ENCODE measurements at places on chromosomes 5 and 9.

DNA sequence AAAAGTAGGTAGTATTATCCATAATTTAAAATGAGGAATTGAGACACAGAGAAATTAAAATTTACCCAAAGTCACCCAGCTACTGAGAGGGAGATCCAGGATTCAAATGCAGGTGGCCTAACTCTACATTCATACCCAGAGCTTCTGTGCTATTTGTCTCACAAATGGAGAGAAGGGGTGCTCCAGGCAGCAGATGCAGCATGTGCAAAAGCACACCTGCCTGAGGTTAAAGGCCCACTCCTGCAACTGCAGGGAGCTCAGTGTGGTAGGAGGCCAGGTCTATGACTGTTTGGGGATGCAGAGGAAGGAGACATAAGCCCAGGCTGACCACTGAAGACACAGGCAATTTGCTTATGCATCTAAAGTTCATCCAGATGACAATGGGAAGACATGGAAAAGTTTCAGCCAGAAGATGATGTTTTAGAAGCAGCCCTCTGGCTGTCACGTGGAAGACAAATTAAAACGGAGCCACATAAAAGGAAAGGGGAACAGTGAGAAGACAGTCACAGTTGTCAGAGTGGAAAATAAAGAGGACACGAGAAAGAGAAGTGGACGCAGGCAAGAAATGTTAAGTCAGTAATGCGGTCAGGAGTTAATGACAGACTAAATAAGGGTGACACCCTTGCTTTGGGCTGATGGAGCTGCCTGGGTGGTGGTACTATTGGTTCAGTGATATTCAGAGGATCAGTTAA, 214.7 kb downstream of the EBF1 start:
- H3K27me3 ChIP-seq, result no peaks in the 10 kb centered on the region
- DNase-seq, result no peak
- H3K4me1 ChIP-seq, result peaks cover 11% of the 10 kb centered on the region
- H3K36me3 ChIP-seq, result no peaks in the 10 kb centered on the region

GRCh38 chr9:3962971-3963642, 336.8 kb downstream of the GLIS3 start:
- H3K27ac ChIP-seq, result no peak overlapping the region
- no peaks in the 10 kb centered on the region for H3K27me3 ChIP-seq
- peak; percentile 52 for DNase-seq
- no peak overlapping the region for H3K4me3 ChIP-seq
- no peaks in the 10 kb centered on the region for H3K4me1 ChIP-seq

- no peaks in the 10 kb centered on the region for H3K27me3 ChIP-seq
- H3K27ac ChIP-seq, result no peak overlapping the region
- peak; percentile 76 for DNase-seq
- H3K4me1 ChIP-seq, result no peaks in the 10 kb centered on the region
- H3K4me3 ChIP-seq, result no peak overlapping the region
Measured at GRCh38 chr5:181187500-181188213, 17.3 kb downstream of the TRIM7 start.

DNA sequence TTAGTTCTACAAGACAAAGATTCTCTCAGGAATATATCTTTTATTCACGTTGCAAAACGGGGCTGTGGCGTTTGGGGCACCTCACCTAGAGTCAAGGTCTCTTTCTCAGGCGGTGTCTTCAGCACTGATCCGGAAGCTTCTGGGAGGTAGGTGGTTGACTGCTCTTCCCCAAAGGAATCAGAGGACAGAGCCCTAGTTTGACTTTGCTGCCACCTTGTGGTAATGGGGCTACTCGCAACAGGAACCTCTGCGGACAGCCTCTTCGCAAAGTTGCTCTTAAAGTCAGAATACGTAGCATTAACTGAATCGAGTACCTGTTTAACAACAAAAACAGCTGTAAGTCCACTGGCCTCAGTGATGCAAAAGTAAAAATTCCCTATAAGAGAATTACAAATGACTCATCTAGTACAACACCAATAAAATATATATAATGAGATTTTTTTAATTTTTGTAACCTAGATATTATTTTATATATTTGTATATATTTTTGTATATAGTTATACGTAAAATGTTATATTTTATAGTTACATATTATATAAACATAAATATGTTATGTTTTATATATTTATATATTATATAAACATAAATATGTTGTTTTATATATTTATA, 13.3 kb upstream of the GPX8 start:
- H3K4me1 ChIP-seq, result no peaks in the 10 kb centered on the region
- H3K36me3 ChIP-seq, result no peaks in the 10 kb centered on the region
- H3K27me3 ChIP-seq, result no peaks in the 10 kb centered on the region
- H3K4me3 ChIP-seq, result no peak overlapping the region
- no peak overlapping the region for H3K27ac ChIP-seq

- no peak overlapping the region for H3K4me3 ChIP-seq
- H3K27me3 ChIP-seq, result no peaks in the 10 kb centered on the region
- DNase-seq, result no peak
- no peaks in the 10 kb centered on the region for H3K36me3 ChIP-seq
- H3K4me1 ChIP-seq, result no peaks in the 10 kb centered on the region
Measured at GRCh38 chr5:156528673-156529072, 201.7 kb downstream of the SGCD start.

GRCh38 chr9:105932276-105932675, 237.9 kb downstream of the TMEM38B start:
- no peak for DNase-seq
- no peak overlapping the region for H3K4me3 ChIP-seq
- H3K4me1 ChIP-seq, result no peaks in the 10 kb centered on the region
- H3K27ac ChIP-seq, result no peak overlapping the region

- H3K27me3 ChIP-seq, result no peaks in the 10 kb centered on the region
- H3K36me3 ChIP-seq, result no peaks in the 10 kb centered on the region
- no peak overlapping the region for H3K4me3 ChIP-seq
- DNase-seq, result no peak
Measured at GRCh38 chr5:154209591-154210081, 19.1 kb downstream of the GALNT10 start.

- H3K36me3 ChIP-seq, result no peaks in the 10 kb centered on the region
- no peaks in the 10 kb centered on the region for H3K4me1 ChIP-seq
- DNase-seq, result no peak
- H3K27ac ChIP-seq, result no peak overlapping the region
Measured at GRCh38 chr5:150527038-150527437, 19.1 kb downstream of the NDST1 start.

DNA sequence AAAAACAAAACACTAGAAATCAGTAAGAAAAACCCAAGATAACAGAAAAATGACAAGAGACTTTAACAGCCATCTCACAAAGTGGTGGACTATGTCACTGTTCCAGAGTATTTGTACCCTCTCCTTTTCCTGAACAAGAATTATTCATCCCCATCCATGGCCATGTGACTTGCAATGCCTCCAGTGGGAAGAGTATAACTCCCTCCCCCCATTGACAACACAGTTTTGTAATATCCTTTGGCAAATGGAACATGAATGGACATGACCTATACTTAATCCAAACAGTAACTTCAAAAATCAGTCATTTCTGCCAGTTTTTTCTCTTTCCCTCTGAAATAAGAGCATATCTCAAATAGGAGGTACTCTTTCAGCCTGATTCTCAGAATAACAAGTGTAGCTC, 33.9 kb downstream of the PTBP3 start:
- DNase-seq, result no peak
- H3K36me3 ChIP-seq, result no peaks in the 10 kb centered on the region
- H3K4me3 ChIP-seq, result no peak overlapping the region
- H3K4me1 ChIP-seq, result no peaks in the 10 kb centered on the region

DNA sequence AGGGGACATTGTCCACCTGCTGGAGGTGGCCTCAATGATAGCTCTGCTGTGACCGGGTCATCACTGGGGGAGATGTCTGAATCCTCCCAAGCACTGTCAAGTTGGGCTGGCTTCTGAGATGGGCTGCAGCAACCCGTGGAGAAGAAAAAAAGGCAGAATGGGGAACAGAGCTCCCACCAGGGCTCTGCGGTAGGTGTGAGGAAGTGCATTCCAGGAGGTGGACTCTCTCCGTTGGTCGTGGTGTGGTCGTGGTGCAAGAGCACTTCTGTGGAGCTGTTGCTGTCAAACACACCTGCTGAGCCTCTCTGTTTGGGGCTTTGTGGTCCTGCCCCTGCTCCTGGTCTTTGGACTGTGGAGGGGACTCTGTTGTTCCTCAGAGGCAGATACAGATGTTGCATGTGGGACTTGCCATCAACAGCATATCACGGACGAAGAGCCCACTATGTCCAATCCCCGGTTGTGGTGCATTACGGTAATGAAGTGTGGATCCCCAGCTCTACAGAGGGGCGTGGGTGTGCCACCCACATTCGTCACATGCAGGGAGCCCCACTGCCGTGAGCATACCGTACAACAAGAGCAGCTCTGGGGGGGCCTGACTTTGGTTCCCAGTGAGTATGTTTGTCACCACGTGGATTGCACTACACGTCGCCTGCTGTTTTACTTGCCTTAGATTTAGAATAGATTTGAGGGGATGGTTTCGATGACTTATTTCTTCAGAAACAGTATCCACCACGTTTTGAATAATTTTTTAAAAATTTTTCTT, 36.0 kb upstream of the PITX1 start:
- no peaks in the 10 kb centered on the region for H3K27me3 ChIP-seq
- DNase-seq, result no peak
- no peaks in the 10 kb centered on the region for H3K36me3 ChIP-seq
- no peak overlapping the region for H3K4me3 ChIP-seq
- H3K27ac ChIP-seq, result no peak overlapping the region

DNA sequence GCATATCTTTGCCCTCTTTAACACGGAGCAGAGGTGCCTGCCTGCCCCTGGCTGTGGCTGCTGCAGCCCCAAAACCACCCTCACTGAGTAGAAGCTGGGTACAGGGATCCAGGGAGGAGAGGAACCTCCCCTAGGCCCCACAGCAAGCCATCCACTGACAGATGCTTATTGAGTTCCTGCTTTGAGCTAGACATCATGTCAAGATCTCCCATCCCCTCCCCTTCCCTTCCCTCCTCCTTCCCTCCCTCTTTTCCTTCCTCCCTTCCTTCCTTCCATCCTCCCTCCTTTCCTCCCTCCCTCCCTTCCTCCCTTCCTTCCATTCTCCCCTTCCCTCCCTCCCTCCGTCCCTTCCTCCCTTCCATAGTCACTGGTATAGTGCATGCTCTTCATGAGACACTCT, 29.3 kb downstream of the GOLGA2 start:
- H3K4me1 ChIP-seq, result no peaks in the 10 kb centered on the region
- H3K4me3 ChIP-seq, result no peak overlapping the region
- no peak for DNase-seq
- no peaks in the 10 kb centered on the region for H3K36me3 ChIP-seq
- no peaks in the 10 kb centered on the region for H3K27me3 ChIP-seq

- H3K4me1 ChIP-seq, result no peaks in the 10 kb centered on the region
- no peaks in the 10 kb centered on the region for H3K27me3 ChIP-seq
- no peak overlapping the region for H3K27ac ChIP-seq
- H3K36me3 ChIP-seq, result no peaks in the 10 kb centered on the region
Measured at GRCh38 chr9:132730054-132731033, 60.1 kb downstream of the GTF3C4 start.

- no peaks in the 10 kb centered on the region for H3K27me3 ChIP-seq
- H3K27ac ChIP-seq, result no peak overlapping the region
- no peak overlapping the region for H3K4me3 ChIP-seq
- no peaks in the 10 kb centered on the region for H3K36me3 ChIP-seq
Measured at GRCh38 chr5:153508700-153509099, 18.2 kb downstream of the GRIA1 start.

- peak; percentile 26 for DNase-seq
- H3K27ac ChIP-seq, result no peak overlapping the region
- H3K27me3 ChIP-seq, result no peaks in the 10 kb centered on the region
Measured at GRCh38 chr9:133490865-133491655, 12.2 kb upstream of the SLC2A6 start.

- DNase-seq, result no peak
- H3K4me1 ChIP-seq, result no peaks in the 10 kb centered on the region
- no peak overlapping the region for H3K27ac ChIP-seq
- no peaks in the 10 kb centered on the region for H3K36me3 ChIP-seq
- no peak overlapping the region for H3K4me3 ChIP-seq
Measured at GRCh38 chr5:167792514-167792913, 498.9 kb upstream of the WWC1 start.

GRCh38 chr5:176535664-176536131, 1.5 kb downstream of the RNF44 start:
- no peaks in the 10 kb centered on the region for H3K4me1 ChIP-seq
- no peak for DNase-seq
- H3K4me3 ChIP-seq, result peak overlapping the region; percentile 89
- H3K27me3 ChIP-seq, result no peaks in the 10 kb centered on the region

DNA sequence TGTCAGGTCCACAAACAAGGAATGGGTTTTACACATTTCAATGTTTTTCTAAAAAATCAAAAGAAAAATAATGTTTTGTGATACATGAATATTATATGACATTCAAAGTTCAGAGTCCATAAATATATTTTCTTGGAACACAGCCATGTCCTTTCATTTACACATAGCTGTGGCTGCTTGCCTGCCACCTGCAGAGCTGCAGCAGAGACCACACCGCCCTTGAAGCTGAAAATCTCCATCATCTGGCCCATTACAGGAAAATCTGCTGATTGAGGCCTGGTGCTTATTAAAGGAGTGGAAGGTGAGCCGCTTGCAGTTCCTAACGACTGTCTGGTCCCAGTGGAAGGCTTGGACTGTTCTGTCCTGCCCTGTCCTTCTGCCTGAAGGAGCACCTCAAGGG, 232.6 kb upstream of the ADAMTS16 start:
- H3K36me3 ChIP-seq, result no peaks in the 10 kb centered on the region
- no peaks in the 10 kb centered on the region for H3K27me3 ChIP-seq
- H3K4me1 ChIP-seq, result no peaks in the 10 kb centered on the region
- no peak overlapping the region for H3K4me3 ChIP-seq
- H3K27ac ChIP-seq, result no peak overlapping the region

DNA sequence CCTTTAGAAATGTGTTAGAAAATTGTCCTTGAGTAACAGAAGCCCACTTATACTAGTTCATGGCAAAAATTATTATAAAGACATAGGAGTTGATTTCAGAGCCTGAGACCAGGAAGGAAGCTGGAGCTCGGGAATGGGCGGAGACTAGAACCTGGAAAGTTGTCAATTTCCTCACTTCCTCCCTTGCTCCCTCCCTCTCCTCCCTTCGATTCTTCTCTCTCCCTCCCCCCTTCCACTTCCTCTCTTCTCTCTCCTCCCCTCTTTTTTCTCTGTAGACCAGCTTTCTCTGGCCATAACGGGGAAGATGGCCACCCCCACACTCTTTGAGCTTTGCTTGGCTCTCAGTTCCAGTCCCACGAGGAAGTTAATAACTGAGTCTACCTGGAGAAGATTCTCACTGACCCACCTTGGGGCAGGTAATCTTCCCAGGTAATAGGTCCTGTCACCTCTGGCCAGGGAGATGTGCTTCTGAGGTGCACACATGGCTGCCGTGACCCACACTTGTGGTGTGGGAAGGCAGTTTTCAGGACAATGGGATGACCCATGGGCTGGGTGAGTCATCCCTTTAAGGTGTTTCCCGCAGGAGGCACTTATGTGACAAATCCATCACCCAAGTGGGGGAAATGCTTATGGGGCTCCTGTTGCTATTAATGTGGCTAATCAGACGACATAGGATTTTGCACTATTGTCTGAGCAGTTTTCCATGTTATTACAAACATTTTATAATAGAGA, 78.7 kb downstream of the HSPA4 start:
- H3K27ac ChIP-seq, result no peak overlapping the region
- no peak for DNase-seq
- no peak overlapping the region for H3K4me3 ChIP-seq
- no peaks in the 10 kb centered on the region for H3K4me1 ChIP-seq
- no peaks in the 10 kb centered on the region for H3K27me3 ChIP-seq

- no peak for DNase-seq
- H3K27me3 ChIP-seq, result no peaks in the 10 kb centered on the region
- H3K36me3 ChIP-seq, result no peaks in the 10 kb centered on the region
- no peak overlapping the region for H3K4me3 ChIP-seq
- no peak overlapping the region for H3K27ac ChIP-seq
Measured at GRCh38 chr5:102654559-102655349, 100.4 kb upstream of the PAM start.

GRCh38 chr5:89255845-89256463, 373.0 kb upstream of the MEF2C start:
- H3K4me1 ChIP-seq, result no peaks in the 10 kb centered on the region
- no peaks in the 10 kb centered on the region for H3K27me3 ChIP-seq
- H3K27ac ChIP-seq, result no peak overlapping the region
- DNase-seq, result no peak

Data from aorta (tissue), 5 donors.